HCEC 1CT (cell line): ENCODE measurements at places on chromosomes 1 and 21.

- DNase-seq, result no peak
Observed at GRCh38 chr1:181635110-181635509, 151.8 kb downstream of the CACNA1E start.

GRCh38 chr1:165647517-165647916 is 16.5 kb downstream of the MGST3 start:
- no peak for DNase-seq

GRCh38 chr1:220798338-220798737 is 11.6 kb downstream of the MTARC1 start:
- DNase-seq, result no peak

GRCh38 chr1:64598100-64598571 is 128.2 kb downstream of the CACHD1 start:
- DNase-seq, result peak; percentile 89

GRCh38 chr1:109389638-109390341 is 7.9 kb downstream of the SORT1 start:
- no peak for DNase-seq

DNA sequence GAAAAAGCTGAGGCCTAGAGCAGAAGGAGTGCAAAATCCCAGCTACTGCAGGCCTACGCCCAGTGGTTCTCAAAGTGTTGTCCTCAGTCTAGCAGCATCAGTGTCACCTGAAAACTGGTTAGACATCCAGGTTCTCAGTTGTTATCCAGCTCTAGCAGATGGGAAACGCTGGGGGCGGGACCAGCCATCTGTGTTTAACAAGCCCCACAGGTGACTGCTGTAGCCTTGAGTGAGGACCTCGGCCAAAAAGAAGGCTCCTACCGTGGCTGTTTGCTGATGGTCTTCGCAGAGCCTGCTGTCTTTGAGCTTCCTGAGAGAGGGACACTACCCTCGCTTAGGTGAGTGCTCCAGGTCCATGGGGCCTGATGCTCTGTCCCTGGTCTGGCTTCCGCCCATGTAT is 69.7 kb downstream of the LRRN2 start:
- no peak for DNase-seq

DNA sequence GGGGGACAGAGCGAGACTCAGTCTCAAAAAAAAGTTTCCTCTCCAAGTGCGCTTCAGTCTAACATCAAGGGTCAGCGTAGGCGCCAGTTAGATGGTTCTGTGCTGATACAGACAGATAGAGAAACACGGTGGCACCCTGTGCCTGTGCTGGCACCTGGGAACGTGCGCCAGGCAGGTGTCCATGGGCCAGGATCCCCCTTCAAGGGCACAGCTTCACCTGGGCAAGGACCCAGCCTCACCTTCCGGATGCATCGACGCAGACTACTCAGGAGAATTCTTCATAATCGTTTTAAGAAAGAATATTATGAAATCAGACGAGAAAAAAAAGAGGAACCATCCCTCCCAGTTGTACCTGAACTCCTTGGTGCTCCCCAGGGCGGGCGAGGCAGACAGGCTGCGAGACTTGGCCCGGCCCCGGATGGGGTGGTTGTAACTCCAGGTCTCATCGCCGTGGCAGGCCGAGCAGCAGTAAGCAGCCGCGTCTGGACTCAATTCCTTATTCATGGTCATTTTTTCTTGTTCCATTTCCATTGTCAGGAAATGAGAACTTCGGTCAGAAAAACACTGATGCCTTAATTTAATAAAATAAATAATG is 13.3 kb downstream of the NADK start:
- no peak for DNase-seq

- DNase-seq, result no peak
Observed at GRCh38 chr1:169989246-169989645, 85.2 kb downstream of the KIFAP3 start.

GRCh38 chr1:21121764-21122471 is 54.8 kb downstream of the EIF4G3 start:
- DNase-seq, result peak; percentile 58

- DNase-seq, result no peak
Observed at GRCh38 chr1:214847071-214847810, 235.3 kb upstream of the KCNK2 start.

- DNase-seq, result no peak
Observed at GRCh38 chr1:43387976-43388599, 1.5 kb downstream of the MED8 start.

GRCh38 chr1:6185635-6186382 is 5.7 kb upstream of the CHD5 start:
- DNase-seq, result no peak

DNA sequence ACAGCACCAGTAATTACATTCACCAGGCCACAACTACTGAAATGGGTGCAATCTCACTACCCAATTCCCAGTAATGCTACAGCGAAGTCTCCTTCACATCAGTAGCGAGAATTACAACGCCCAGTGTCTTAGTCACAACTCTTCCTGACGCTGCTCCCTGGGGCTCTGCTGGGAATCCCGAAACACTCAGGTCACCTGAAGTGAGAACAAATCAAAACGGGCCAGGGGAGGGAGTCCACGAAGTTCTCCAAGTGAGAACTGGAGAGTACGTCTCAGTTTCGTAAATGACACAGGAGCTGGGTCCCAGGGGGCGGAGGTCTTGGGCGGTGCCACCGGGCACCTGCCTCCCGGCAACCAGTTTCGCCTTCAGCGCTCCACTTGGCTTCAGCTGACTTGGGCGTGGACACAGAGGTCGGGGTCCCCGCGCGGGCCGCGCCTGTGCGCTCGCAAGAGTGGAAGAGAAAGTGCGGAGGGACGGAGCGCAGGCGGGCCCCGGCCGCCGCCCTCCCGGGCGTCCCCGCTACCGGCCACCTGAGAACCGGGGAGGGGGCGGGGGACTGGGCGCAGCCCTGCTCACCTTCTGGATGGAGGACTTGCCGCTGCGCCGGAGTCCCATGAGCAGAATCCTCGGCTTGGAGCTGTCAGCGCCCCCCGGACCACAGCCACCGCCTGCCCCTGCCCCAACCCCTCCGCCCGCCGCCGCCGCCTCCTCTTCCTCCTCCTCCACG is 575 bp downstream of the RRAGC start:
- DNase-seq, result peak; percentile 59

- no peak for DNase-seq
Observed at GRCh38 chr1:180925471-180926051, 12.9 kb downstream of the KIAA1614 start.

DNA sequence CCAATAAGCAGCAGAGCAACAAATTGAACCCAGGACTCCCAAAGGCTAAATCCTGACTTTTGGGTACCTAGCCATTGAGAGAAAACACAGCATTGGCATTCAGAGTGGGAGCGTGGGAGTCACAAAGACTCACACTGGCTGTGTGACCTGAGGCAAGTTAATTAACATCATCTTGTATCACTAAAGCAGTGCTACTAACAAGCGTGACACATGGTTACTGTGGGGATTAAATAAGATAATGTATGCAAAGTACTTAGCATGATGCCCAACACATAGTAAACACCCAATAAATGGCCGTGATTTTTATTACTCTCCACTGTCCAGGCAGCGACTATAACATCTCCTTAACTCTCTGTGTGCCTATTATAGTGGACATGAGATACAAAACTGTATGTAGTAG is 73.3 kb downstream of the CD34 start:
- DNase-seq, result no peak

DNA sequence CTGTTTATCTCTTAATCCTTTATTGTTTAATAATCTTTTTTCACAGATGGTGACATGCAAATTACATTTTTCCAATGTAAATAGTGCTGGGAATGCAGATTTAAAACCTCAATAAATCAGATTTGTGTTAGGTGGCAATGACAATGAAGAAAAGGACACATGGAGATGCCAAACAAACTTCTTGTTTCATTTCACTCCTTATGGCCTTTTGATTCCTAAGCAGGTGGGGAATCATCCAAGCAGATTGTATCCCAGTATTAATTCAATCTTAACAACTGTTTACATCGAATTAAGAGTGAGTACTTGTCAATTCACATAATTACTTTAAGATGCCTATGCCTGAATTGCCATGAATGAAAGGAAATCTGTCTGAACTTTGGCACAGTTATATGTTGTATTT is 98.9 kb upstream of the RGS18 start:
- DNase-seq, result no peak

DNA sequence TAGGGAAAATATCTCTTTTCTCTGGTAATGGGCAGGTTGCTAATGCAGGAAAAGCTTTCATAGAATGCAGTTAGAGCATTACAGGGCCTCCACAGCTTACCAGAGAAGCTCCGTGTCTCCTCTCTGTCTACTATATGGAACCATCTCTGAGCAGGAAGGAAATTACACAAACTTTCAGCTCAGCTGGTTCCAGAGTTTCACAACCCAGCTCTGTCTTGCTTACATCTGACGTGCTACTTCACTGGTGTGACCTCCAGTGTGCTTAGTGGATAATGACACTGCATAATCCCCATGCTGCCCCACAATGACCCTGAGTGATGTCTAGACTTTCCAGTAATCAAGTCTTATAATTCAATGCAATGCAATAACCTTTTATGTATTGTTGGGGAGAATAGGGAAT is 4.3 kb upstream of the FGGY start:
- DNase-seq, result peak; percentile 61
